ENCODE measurements at places on chromosomes 11 and 22. TPM values are rescaled to one million over a fixed set of nuclear protein-coding genes. Genes with fewer than 3 reads are reported as not detected.
A peak's percentile ranks its signal among the peaks of the same experiment; 100 is the strongest.

DNA sequence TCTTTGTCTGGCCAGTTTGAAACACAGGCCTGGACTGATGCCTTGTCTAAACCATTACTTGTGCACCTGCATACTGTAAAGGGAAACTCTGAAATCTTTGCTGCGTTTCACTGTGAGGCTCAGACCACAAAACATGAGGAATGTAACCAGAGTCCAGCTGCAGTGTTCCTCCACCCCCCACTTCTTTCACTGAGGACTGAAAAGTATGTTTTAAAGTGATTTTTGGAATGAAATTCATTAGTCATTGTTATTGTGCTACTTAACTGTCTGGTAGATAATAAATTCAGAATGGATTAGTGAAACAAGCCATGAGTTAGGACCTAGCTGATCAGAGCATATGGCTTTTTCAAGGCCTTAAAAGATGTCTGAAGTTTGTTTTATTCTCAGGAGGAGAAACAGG lies 181.2 kb downstream of the WNT11 start:
- no peak for DNase-seq

GRCh38 chr11:35632301-35632700 lies 14.0 kb downstream of the FJX1 start:
- no peak for DNase-seq

GRCh38 chr11:58654079-58654907 lies 31.8 kb downstream of the CNTF start:
- peak; percentile 50 for DNase-seq

GRCh38 chr11:111642542-111642941 lies 40.3 kb downstream of the SIK2 start:
- no peak for DNase-seq

DNA sequence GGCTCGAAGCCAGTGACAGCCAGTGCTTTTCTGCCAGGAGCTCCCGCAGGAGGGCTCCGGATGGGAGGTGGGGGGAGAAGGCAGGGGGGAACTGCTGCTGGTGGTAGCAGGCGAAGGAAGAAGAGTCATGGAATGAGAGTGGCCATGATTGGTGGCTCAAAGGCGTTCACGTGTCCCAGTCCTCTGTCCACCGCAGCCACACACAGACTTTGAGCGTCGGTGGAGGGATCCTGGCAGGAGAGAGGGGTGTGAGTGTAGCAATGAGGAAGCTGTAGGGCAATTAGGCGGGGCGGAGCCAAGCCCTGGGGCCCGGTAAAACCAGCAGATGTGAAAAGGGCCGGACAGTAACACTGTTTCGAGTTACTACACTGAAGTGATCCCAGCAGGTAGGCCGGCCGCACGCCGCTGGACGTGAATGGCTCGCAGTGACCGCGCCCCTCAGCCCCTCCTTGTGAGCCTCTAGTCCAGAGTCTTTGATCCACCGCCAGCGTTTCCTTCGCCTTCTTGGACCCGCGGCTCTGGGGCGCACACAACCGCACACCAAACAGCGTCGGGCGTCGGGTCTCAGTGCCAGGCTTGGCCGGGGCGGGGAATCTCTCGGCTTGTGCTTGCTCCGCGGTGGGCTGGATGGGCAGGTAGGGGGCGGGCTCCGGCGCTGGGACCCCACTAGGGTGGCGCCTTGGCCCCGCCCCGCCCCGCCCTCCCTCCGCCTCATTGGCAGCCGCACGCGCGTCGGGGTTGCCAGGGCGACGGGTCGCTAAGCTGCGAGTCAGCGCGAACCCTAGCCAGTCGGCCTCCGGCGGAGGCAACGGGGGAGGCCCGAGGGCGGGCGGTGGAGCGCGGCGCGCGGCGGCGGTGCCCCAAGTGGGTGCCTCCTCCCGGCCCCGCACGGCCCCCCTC lies at the start of gene LRRC10B:
LRRC10B (plus strand) TSS at position 788 of the 900 bp plus-strand sequence. CDS start 250 bp downstream, outside the sequence.
- no peak for DNase-seq

GRCh38 chr22:28973352-28973751 lies 88.3 kb downstream of the C22orf31 start:
- no peak for DNase-seq

GRCh38 chr22:30946354-30946753 lies 22.2 kb downstream of the MORC2 start:
- DNase-seq: no peak

DNA sequence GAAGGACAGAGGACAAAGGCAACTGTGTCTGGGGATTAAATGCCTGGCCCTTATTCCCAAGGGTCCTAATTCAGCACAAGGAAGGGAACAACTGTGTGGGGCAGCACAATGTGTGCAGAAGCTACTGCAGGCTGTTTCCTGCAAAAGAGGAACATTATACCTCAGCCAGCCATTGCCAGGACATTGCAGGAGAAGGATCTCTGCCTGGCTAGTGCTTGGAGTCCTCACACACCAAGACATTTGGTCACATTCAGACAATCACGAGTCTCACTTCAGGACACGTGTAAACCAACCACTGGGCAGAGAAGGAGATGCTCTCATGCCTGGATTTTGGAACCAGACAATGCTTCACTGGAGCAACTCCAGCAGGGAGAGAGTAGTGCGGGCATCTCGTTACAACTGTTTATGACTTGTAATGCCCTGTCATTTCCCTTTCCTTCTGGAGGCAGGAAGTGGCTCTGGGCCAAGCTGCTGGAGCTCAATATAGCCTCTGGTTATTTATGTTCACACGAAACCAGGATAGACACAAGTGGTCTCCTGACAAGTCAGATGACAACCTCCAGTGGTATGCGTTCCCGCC lies 23.9 kb upstream of the ZC3H12C start:
- peak; percentile 95 for DNase-seq

- no peak for DNase-seq
Observed at GRCh38 chr11:127027000-127027399, 26.4 kb upstream of the KIRREL3 start.

DNA sequence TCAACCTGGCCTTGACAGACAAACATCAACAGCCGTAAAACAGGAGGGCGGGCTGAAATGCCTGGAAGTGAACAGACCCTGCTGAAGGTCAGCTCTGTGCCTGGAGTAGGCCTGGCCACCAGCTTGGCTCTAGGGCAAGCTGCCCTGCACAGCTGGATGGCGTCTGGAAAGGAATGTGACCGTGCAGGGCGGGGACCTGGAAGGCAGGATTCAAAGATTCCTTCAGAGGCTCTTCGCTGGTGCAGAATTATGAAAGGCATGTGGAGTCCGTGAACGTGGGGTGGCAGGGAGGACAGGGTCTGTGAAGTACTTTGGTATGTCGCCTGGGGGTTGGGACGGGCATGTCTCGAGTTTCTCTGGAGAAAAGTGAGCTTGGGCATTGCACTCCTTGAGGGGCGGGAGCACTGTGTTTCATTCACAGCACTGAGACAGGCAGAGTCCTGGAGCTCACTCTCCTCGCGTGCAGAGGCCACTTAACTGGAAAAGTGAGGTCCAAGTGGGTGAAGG lies 1.5 kb downstream of the EHD1 start:
- DNase-seq: no peak

DNA sequence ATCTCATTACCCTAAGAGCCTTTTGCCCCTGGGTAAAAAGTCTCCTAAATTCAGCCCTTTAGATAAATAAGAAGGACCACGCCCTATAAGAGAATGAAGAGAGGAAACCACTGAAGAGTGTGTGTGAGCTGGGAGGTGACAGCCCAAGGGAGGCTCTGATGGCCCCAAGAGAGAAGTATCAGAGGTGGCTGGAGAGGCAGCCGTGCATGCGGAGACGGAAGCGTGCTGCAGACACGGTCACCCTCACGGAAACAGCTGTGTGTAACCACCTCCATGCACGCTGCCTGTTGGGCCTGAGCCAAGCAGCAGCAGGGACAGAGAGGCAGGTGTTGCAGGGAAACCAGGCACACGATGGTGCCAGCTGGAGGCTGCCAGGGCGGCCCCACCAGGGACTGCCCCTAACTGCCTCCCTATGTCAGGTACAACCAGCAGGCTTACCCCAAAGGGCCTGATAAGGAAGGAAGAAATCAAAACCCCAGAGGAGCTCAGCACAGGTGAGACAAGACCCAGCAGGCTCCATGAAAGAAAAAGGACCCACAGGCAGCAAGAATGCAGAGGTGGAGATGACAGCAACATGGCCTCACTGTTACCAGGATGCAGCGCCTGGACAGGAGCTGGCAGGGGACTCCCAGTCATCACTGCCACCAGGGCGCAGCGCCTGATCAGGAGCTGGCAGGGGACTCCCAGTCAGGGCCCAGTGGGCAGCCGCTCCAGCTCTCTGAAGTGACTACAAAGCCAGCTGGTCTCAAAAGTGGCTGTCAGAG lies 7.8 kb downstream of the LARGE2 start:
- no peak for DNase-seq

GRCh38 chr11:68300076-68300830 lies 12.1 kb upstream of the LRP5 start:
- no peak for DNase-seq

DNA sequence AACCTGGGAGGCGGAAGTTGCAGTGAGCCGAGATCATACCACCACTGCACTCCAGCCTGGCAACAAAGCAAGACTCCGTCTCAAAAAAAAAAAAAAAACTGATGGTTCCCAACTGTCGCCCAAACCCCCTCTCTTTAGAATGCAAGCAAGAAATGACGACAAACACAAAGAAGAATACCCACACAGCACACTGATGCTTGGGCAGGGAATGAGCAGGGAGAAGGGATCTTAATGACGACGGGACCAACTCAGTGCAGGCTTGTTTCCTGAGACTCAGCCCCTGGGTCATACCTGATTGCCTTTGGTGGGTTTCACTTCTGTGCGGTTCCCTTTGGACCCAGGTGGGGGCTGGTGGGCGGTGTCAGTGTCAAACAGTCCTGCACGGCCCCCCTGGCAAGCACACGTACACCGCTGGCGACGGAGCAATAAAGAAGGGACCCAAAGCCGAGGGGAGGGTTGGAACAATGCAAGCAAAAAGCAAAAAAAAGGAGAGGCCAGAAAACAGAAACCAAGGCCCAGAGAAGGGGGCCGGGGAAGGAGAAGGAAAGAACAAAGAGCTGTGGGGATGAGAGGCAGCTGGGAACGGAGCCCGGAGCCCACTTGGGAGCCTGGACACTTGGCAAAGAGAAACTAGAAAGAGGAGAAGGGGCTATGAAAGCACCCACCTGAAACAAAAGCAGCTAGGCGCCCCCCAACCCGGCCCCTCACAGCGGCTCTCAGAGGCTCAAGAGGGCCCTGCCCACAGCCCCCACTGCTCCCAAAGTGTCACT lies 99.6 kb downstream of the CELSR1 start:
- DNase-seq: no peak

GRCh38 chr11:1829039-1829820 lies 5.6 kb upstream of the SYT8 start:
- peak; percentile 63 for DNase-seq

- no peak for DNase-seq
Observed at GRCh38 chr11:47524291-47524874, 28.5 kb downstream of the CELF1 start.

- no peak for DNase-seq
Observed at GRCh38 chr11:2156416-2157182, 4.4 kb downstream of the INS start.

GRCh38 chr11:282630-283360 lies 4.6 kb downstream of the NLRP6 start:
- no peak for DNase-seq

DNA sequence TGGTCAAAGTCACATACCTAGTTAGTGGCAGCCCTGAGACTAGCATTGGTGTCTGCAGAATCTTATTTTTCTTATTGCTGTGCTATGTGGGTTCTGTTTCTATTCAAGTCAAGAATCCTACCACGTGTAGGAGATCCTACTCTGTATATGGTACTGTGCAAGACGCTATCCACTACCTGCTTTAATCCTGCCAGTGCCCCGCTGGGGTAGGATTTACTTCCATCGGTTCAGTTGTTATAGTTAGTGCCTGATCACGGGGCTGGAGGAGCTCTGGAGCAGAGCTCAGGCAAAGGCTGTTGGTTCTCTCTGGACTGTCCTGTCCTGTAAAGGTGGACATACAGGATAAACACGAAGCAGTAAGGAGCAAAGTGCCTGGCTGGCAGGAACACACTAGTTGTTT lies 167.9 kb downstream of the NTM start:
- no peak for DNase-seq

DNA sequence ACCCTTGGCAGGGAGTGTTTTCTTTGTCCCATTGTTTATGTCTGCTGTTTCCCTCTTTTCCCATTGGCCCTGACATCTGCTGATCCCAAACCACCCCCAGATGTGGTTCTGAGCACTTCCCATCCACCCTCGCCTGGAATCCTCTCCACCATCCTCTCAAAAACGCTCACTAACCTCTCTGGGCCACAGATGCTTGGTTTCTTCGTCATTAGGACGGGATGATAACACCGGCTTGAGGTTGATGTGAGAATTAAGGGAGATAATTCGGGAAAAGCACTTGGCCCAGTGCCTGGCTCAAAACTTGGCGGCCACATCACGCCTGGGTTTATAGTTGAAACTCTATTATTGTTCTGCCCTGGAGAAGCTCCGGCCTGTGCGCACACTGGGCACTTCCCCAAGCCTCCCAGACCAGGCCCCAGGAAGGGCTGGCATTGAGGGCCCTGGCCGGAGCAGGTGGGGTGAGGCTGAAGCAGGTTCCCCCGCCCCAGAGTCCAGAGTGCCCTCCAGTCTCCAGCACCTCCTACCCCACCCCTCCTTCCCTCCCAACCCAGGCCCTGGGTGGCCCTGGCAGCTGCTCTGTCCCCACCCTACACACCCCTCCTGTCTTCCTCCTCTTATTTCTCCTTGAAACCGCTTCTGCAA lies 63.7 kb downstream of the CYTH4 start:
- peak; percentile 56 for DNase-seq

- no peak for DNase-seq
Observed at GRCh38 chr11:119726585-119727522, 2.1 kb downstream of the NECTIN1 start.

- DNase-seq: no peak
Observed at GRCh38 chr22:39990686-39991085, 4.1 kb upstream of the FAM83F start.

GRCh38 chr11:76135491-76135890 lies 70.8 kb downstream of the WNT11 start:
- DNase-seq: no peak

DNA sequence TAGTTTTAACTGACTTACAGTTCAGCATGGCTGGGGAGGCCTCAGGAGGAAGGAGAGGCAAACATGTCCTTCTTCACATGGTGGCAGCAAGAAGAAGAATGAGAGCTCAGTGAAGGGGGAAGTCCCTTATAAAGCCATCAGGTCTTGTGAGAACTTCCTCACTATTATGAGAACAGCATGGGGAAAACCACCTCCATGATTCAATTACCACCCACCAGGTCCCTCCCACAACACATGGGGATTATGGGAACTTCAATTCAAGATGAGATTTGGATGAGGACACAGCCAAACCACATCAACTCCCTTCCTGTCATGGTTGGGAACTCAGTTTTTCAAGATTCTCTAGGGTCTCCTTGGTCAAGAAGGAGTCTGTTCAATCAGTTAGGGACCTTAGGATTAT lies 432.9 kb upstream of the CNTN5 start:
- DNase-seq: no peak

GRCh38 chr11:134625151-134625550 lies 213.1 kb upstream of the B3GAT1 start:
- DNase-seq: no peak

- DNase-seq: no peak
Observed at GRCh38 chr11:61384271-61385242, 7.8 kb upstream of the TMEM216 start.

GRCh38 chr11:73382747-73383146 lies 6.5 kb downstream of the RELT start:
- DNase-seq: no peak

RFPL1 gene
- total RNA-seq: not detected

NXPE1 gene
- not detected for total RNA-seq

CATSPERZ gene
- 0.44 TPM for total RNA-seq

LRRC74B gene
- total RNA-seq: not detected

APOA4 gene
- total RNA-seq: not detected

PKNOX2 gene
- 0.04 TPM for total RNA-seq

CTSW gene
- total RNA-seq: not detected

C11orf54 gene
- 5.7 TPM for total RNA-seq

SCN2B gene
- total RNA-seq: 0.42 TPM

NAALADL1 gene
- 5.6 TPM for total RNA-seq

OR51E2 gene
- total RNA-seq: not detected
